ENCODE measurements at places on chromosomes 13 and 19.

DNA sequence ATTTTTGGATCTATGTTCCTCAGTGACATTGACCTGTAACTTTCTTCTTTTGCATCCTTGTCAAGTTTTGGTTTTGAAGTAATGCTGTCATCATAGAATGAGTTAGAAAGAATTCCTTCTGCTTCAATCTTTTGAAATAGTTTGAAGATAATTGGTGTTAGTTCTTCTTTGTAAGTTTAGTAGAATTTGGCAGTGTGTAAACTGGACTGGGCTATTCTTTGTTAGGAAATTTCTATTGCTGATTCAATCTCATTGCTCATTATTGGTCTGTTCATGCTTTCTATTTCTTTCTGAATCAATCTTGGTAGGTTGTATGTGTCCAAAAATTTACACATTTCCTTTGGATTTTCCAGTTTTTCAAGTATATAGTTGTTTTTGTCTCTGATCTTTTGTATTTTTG lies 101.7 kb upstream of the SPRY2 start:
- no peak for DNase-seq

- no peak for DNase-seq
Measured at GRCh38 chr13:65336087-65336749, 1893.9 kb downstream of the PCDH9 start.

DNA sequence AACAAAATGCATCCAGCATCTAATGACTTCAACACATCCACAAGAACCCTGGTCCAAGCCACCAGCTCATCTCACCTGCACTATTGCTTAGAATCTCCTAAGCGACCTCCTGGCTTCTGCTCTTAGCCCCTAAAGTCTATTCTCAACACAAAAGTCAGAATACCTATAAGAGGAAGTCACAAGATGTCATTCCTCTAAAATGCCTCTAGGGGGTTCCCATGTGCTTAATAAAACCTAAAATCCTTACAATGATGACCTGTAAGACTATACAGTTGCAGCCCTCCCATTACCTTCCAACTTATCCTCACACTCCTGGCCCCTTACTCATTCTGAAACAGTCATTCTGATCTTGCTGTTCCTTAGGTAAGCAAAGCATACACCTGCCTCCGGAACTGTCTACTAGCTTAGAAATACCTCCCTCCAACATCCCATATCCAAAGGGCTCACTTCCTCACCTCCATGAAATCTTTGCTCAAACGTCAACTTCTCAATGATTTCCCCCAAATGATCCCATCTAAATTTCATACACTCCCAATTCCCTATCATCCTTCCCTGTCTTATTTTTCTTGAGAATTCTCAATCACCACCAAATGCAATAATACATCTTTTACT lies 10.0 kb downstream of the ATP7B start:
- peak; percentile 60 for DNase-seq

GRCh38 chr13:76000131-76000530 lies 364.0 kb downstream of the LMO7 start:
- no peak for DNase-seq

GRCh38 chr13:33787051-33787591 lies 30.8 kb upstream of the RFC3 start:
- no peak for DNase-seq

DNA sequence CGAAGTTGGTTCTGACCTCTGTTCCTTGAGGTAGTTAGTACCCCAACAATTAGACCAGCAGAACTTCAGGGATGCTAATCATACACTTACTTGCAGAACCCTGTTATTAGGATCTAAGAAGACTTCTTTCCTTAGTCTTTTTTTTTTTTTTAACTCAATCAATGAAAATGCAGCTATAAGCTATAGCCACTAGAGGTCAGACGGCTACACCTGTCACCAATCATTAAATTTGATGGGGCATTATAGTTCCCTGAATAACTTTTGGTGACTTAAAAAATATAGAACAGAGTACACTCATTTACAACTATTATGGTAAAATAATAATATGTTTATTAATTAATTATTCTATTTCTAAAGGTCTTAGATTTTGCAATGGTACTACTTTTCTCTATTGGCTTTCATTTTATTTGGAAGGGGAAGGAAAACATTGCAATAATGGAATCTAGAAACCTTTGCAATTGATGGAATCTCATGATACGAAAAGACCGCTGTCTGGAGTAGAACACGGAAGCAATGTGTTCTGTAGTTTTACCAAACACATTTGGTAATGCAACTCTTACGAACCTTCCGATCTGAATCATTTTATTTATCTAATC lies 483.2 kb downstream of the DIAPH3 start:
- DNase-seq = peak; percentile 38

DNA sequence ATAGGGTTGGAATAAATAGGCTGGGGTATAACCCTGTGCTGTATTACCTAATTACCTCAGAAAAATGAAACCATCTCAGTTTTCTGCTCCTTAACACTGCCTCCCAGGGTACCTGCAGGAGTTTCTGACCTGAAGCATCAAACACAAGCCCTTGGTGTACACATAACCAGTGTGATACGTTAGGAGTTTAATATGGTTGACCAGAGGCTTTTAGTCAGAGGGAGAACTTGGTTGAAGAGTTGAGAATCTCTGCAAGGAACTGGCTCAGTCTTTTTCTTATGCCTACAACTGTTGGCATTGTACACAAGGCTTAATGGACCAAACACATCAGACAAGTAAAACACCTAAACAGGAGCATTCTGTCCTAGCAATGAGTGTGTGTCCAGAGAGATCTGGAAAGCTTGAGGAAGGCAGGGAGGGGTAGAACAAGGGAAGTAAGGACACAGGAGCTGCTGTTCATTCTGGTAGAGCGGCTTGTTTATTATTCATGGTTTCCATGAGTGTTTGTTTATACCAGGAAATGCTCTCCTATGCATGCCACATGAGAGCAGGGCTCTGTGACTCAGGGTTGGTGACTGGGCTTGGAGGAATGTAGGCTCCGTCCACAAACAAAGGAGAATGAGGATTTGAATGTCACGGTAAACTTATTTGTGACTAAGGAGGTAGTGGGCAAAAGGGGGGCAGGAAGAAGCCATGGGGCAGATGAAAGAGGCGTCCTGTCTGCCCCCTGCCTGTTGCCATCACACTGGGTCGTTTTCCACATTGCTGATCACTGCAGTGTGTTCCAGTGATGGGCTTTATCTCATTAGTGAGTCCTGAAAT lies 11.9 kb upstream of the SPATA13 start:
- DNase-seq = peak; percentile 99

DNA sequence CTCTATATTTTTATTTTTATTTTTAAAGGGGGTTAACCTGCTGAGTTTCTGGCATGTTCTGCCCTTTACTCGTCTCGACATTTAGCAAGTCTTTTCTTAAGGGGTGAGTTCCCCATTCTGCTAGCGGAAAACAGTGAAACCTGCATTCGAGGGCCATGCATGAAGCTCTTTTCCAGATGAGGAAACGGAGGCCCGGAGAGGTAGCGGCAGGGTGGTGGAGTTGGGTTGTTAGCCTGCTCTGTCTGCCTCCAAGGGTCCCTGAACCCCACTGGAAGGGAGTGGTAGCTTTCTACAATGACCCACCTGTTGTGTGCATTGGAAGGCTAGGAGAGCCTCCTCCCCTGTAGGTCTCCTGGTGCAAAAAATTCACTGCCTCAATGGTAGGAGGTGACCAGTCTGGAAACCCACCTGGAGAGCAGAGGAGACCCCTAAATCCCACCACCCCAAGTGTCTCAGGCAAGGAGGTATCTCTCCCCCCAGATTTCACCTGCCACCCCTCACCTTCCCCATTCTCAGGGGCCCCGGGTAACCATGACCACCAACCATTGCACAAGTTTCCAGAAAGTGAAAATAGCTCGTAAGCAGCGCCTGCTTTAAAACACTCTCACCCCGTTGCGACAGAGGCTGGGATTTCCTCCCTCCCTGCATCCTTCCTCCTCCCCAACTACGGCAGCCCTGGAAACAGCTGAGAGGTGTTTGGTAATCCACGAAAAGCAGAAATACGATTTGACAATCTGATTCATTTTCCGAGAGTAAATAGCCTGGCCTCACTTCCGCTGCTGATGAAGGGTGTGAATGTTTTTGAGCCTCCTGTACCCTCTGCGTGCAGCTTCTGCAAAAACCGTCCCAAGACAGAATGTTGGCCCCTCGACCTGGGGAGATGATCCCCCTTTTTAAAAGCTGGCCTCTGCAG lies 3.5 kb downstream of the KLF2 start:
- peak; percentile 77 for DNase-seq

DNA sequence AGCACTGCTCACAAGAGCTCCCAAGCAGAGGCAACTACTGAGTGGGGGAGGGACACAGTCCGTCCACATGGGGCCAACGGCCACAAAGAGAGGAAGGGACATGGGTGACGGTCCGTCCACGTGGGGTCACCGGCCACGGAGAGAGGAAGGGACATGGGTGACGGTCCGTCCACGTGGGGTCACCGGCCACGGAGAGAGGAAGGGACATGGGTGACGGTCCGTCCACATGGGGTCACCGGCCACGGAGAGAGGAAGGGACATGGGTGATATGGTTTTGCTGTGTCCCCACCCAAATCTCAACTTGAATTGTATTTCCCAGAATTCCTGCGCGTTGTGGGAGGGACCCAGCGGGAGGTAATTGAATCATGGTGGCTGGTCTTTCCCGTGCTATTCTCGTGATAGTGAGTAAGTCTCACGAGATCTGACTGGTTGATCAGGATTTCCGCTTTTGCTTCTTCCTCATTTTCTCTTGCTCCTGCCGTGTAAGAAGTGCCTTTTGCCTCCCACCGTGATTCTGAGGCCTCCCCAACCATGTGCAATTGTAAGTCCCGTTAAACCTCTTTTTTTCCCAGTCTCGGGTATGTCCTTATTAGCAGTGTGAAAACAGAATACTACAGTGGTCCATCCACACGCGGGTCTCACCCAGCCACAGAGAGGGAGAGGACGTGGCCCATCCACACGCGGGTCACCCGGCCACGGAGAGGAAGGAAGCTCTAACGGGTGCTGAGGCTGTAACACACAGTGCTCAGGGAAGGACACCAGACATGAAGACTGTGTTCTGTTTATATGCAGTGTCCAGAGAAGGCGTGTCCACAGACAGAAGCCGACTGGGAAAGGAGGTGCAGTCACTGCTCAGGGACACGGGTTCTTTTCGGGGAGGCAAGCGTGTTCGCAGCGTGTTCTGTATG lies 48.5 kb downstream of the GAS6 start:
- DNase-seq = no peak

- DNase-seq = no peak
Measured at GRCh38 chr13:31200637-31200971, 829 bp downstream of the B3GLCT start.

DNA sequence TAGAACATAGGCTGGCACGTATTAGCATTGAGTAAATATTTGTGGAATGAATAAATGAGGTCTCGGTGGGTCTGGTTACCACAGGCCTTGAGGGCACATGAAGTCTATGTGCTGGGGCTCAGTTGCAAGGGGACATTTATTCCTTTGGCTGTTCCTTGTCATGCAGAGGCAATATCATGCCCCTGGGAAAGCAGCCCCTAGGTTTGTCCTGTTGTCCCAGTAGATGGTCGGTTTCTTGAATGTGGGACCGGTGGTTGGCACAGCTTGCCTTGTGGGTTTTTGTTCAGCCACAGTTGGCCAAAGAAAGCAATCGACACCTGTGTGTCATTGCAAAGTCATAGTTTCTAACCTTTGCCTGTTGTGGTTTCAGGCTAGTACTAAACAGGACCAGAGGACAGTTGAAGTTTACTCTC lies 24.7 kb upstream of the GPR183 start:
- DNase-seq = peak; percentile 30

DNA sequence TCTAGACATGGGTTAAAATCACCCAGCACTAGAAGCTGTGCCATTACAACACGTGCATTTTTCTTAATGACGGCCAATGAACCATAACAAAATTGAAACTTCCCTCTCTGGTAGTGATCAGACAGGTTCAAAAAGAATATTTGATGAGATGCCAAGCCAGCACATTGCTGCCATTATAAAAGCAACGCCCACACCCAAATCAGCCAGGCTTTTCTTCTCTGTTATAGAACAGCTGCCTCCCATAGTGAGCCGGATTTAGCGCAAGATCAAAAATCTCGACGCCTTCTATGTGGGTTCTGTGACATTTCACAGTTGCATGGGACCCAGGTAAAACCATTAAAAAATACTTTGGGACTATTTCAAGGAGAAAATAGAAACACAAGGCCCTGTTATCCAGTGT lies 1158.0 kb downstream of the EFNB2 start:
- DNase-seq = no peak

- DNase-seq = no peak
Measured at GRCh38 chr13:100589178-100589725, 663 bp upstream of the GGACT start.

- DNase-seq = no peak
Measured at GRCh38 chr13:28322256-28322905, 172.5 kb downstream of the FLT1 start.

GRCh38 chr19:55535173-55535964 lies 1.6 kb downstream of the SBK2 start:
- no peak for DNase-seq

DNA sequence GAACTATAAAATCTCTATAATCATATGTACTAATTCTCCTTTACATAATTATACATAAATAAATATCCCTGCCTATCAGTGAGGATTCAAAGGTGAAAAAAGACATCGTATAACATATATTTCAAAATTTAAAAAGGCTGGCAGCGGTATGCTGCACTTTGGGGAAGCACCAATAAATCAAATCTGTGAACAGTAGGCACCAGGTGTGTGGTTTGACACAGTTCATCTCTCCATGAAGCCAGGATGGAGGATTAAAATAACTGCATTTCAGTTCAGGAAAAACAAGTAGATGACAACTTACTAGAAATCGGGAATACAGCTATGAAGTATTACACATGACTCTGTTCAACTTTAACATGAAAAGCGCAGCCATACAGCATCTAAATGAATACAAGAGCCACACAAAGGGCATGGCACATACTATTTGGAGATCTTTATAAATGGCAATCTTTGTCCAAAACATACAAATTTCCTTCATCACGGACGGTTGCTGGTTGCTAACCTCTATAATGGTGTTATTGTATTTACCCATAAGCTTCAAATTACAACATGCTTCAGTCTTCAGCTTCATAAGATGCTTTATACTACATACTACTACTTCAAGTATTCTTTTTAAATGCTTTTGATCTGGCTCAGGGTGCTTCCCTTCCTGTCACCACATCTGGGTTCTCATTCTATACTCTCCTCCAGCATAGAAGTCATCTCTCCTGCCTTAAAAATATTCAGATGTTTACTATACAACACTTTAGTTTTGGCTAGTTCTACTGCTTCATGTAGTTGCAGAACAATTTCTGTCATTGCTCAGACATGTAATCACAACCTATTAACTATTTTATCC lies 128.7 kb downstream of the KLF12 start:
- DNase-seq = no peak

GRCh38 chr13:106033659-106034058 lies 501.8 kb downstream of the EFNB2 start:
- peak; percentile 54 for DNase-seq

DNA sequence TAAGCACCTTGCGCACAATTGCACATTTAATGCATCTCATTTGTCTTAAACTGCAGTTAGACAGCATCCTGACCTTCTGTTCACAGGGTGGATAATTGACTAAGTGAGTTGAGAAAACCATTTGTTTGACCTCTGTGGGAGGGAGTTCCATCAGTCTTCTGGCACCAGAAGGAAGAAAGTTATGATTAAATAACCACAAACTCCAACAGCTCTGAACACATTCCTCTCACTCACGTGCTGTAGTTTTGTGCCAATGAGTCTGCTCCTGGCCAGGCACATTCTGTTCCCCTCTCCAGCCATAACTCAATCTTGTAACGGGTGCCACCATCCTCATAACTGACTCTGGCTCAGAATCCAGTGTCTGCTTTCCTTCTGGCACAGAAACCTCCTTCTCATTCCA lies 817.2 kb downstream of the SLITRK1 start:
- no peak for DNase-seq

Data from bronchial epithelial cell (primary cell).